ENCODE measurements at places on chromosomes 12 and 14.
A peak's percentile ranks its signal among the peaks of the same experiment; 100 is the strongest.

GRCh38 chr12:80470403-80470802 is 26.4 kb downstream of the PTPRQ start:
- DNase-seq = no peak

DNA sequence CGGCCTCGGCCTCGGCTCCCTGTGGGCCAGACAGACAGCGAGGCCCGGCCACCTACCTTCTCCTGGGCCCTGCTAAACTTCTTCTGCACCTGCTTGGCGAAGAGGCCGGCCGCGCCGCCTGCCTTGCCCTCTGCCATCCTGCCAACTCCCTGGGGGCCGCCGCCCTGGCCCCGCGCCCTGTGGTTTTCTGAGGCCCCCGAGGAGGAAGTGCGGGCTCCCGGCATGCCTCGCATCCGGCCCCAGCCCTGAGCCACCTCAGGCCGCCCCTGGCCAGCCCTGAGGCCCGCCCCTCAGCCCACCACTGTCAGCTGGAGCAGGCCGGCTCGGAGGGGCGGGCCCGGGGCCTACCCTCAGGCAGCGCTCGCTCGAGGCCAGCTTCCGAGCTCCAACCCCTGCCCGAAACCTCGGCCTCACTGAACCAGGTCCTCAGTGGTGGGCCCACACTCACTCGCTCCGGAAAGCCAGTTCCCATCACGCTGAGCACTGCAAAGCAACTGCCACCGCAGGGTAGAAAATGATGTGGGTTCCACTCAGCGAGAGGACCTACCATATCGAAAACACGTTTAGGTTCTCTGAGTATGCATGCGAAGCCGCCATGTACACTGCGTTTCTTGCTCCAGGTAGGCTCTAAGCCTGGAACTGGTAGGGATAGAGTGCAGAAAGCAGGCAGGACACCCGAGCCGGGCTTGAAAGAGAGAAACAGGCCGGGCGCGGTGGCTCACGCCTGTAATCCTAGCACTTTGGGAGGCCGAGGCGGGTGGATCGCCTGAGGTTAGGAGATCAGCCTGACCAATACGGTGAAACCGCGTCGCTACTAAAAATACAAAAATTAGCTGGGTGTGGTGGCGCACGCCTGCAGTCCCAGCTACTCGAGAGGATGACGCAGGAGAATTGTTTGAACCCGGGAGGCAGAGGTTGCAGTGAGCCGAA is at the start of gene BIN2:
Gene BIN2 (minus strand): TSS at position 209 of the 930 bp plus-strand sequence. CDS start 72 bp downstream, at position 137.
- peak; percentile 17 for DNase-seq

DNA sequence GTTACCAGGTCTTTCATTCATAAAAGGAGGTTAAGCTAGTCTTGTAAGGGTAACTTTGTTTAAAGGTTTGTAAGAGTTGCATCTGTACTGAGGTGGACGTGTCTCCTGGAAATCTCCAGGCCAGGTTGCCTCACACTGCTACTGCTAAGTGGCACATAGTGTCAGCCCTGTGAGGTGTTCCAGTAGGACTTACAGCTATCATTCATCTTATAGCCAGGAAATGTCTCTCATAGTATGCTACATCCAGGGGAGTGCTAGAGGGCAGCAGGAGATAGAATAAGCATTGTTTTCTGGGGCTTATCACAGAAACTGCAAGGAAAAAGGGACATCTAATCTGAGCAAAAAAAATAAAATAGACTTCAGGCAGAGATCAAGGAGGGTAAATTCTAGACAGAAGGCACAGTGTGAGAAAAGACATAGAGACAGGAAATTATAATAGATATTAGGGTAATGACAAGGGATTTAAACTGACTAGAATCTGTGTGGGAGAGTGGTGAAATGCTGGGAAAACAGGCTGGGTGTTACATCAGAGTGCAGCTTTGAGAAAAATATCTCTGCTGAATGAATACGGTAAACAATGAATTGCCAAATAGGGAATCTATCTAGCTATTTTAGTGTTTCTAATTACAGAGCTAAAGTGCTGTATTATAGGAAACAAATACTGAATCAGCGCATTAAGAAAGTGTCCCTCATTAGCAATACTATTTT is 205.1 kb upstream of the ABCD2 start:
- no peak for DNase-seq

DNA sequence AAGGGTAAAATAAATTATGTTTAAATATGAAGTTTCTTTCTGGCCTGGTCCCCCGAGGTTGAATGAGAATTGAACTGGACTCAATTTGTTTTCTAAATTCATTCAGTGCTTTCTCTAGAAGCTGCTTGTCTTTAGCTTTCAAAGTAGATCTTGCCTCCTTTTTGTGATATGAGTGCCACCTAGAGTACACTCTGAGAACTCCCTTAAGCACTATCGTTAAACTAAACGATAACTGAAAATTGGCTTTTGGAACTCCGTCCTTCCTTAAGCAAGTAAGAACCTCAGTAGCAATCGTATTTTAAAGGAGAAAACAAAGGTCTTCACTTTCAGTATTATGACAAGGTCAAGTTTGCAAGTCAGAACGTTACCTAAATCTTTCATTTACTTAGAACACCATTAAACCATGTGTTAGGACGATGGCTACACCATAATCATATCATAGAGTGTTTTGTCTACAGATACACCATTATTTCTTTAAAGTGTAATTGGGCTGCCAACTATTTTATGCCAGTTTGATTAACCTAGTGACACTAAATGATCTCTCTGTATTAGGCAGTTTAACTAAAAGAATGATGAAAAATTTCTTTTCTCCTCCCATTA is 364.8 kb downstream of the SNAPC1 start:
- peak; percentile 8 for DNase-seq

GRCh38 chr14:99158646-99159165 is 113.3 kb downstream of the BCL11B start:
- no peak for DNase-seq

DNA sequence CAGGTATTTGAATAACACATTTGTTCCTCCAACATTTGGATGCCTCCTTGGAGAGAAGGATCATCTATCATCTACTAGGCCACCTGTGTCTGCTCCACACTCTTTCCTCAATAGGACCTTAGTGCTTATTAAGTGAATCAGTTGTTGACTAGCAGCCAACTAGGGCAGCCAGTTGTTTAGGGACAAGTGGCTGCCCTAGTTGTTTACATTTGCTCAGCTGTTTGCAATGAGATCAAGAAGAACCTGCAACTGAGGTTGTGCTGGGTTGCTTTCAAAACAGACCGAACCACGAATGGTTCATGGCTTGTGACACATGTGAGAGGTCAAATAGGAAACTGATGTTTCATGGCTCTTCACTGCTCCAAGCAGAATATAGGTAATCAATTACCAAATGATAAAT is 53.8 kb downstream of the TMCC3 start:
- DNase-seq = no peak

GRCh38 chr14:22418631-22419030 is 170.4 kb downstream of the DAD1 start:
- DNase-seq = no peak

DNA sequence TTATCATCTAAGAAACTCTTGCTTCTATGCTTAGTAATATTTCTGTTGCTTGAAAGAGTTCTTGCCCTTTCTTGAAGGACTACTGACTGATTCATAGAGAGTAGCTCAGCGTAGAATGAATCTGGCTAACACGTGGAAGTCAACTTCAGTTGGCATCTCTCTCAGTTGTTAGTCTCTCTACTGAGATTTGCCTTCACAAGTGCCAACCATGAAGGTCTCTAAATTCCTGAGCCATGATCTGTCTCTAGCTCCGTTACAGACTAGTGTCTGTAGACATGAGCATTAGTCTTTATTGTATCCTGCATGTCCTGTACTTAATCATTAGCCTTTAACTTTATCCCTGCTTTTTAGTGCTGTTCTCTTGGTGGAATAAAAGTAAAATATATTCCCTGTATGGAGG is 19.1 kb upstream of the ALX1 start:
- no peak for DNase-seq

GRCh38 chr14:104237651-104238423 is 99.5 kb downstream of the KIF26A start:
- DNase-seq = no peak

DNA sequence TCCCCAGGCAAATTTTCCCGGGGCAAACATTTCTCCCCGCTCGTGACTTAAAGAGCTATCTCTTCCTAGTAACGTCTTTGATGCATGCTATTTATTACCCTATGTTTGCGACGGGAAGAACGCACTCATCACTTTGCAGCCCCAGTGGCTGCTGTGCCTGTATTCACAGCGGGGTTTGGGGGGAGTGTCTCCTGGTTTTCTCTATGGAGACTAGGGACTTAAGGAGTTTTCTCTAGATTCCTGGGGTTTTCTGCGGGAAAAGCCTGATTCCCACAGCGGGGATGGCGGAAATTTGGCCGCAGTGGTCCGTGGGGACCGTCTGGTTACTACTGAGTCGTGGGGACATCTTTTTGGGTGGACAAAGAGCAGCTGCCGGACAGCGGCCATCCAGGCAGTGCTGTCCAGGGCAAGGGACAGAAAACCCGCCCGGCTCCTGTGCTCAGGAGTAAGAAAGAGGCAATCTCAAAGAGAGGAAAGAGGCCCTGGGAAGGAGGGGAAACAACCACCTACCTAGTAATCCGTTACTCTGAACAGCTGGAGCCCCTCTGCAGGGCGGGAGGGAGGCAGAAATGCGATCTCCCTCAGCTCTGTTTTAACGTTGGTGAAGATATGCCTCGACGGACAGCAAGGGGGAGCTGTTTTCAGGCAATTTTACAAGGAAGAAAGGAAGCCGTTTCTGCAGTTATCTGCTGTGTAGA is 771 bp upstream of the AVPR1A start:
- peak; percentile 6 for DNase-seq

- no peak for DNase-seq
These were observed 165.8 kb upstream of the SYT1 start for GRCh38 chr12:78698747-78699146.

DNA sequence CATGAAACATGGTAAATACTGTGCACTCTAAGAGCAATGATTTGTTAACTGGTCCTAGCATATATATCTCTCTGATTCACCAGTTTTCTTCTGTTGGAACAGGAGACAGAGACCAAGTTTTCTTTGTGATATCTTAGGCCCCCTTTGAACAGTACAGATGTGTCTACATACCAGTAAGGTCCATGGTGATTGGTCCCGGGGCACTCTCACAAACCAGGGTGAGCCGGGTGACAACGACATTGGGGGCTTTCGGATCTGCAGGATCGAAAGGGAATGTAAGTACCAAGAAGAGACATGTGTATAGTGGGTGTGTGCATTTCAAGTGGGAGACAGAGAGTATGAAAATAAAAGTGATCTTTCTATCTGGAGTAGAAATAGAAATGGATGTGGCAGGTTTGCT is 11.3 kb upstream of the ERP27 start:
- no peak for DNase-seq

DNA sequence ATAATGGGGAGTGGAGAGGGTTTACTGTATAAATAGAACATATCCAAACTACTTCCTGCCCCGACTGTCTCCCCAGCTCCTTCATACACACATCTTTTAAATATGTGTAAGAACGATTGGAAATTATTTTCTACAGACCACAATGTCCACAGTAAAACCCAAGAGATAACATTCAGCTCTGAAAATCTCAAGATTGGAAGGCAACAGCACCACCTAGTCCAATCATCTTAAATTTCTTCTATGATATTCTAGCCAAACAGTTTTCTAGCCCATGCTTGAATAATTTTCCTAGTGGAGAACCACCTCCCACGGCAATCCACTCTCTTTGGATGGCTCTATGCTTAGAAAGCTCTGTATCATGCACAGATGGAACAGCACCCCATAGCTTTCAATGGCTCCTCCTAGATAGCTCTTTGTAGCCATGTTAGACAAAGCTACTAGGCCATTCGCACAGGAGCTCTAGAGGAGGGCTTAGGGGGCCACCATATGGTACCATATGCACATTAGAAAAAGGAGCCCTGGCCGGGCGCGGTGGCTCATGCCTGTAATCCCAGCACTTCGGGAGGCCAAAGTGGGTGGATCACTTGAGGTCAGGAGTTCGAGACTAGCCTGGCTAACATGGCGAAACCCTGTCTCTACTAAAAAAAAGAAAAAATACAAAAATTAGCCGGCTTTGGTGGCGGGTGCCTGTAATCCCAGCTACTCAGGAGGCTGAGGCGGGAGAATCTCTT is 18.1 kb downstream of the VDR start:
- DNase-seq = no peak

GRCh38 chr14:49861699-49862088 is 9.1 kb upstream of the NEMF start:
- peak; percentile 63 for DNase-seq

DNA sequence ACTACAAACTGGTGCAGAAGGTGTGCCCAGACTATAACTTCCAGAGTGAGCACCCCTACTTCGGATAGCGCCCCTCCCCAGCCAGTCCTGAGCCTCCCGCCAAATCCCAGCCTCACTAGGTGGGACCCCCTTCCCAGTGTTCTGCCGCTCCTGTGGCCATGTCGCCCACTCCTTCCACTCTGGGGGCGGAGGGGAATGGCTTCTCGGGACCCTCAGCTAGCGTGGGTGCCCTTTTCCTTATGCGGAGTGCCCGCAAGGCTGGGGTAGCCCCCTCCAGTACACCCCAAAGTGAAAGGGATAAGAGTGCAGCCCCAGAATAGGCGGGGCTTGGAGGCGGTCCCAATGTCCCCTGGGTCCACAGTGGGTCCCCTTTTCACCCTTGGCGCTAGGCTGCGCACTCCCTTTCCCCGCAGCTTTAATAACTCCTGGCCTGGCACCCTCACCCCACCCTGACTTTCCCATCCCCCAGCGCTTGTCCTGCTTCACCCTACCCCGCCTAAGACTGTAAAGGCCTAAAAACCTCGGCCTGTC is 3.8 kb upstream of the SHMT2 start:
- no peak for DNase-seq

DNA sequence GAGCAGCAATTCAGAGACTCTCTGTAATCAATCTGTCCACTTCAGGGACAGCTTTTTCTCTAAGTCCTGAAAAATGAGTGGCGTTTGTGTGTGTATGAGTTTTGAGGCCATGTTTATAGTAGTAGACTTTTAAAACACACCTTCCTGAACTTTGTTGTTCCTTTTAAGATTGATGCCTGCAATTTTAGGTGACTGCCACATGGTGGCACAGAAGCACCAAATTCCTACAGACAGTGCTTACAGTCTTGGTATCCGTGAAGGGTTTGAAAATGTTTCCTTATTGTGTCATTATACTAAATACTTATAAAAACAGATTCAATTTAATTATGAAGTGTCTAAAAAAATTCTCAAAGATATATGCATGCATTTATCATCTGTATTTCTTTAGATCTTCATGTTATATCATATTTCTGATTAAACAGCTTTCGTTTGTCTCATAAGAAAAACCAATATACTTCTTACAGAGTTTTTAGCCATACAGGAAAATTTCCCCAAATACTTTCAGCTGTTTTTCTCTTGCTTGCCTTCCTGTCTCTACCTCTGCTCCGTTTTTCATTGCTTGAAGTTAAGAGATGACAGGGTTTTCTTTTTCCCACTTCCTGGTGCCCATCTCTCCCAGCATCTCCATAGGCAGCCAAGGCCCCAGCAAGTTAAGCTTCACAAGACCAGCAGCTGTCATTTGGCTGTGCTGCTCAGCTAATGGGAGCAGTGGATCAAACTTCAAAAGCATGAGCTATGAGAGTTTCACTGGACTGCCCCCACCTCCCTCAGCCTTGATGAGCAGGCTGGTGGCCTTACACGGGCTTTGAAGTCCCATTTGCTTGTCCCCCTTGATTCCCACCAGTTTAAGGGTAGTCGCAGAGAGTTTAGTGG is 259.6 kb downstream of the AKAP6 start:
- no peak for DNase-seq

GRCh38 chr14:64200170-64200569 is 94.0 kb downstream of the ESR2 start:
- DNase-seq = no peak

- no peak for DNase-seq
These were observed 2.2 kb downstream of the GABARAPL1 start for GRCh38 chr12:10214895-10215267.

- DNase-seq = no peak
These were observed 22.3 kb downstream of the SYT1 start for GRCh38 chr12:78886719-78887407.
